Activated gamma-delta T cell treated with Interleukin-2 at 50 U/mL for 16 hours (primary cell): ENCODE measurements at places on chromosomes 1 and 21.

- DNase-seq, result no peak
Observed at GRCh38 chr1:84291882-84292655, 9.4 kb upstream of the SAMD13 start.

GRCh38 chr1:202243006-202243405, 49.4 kb downstream of the LGR6 start:
- no peak for DNase-seq

DNA sequence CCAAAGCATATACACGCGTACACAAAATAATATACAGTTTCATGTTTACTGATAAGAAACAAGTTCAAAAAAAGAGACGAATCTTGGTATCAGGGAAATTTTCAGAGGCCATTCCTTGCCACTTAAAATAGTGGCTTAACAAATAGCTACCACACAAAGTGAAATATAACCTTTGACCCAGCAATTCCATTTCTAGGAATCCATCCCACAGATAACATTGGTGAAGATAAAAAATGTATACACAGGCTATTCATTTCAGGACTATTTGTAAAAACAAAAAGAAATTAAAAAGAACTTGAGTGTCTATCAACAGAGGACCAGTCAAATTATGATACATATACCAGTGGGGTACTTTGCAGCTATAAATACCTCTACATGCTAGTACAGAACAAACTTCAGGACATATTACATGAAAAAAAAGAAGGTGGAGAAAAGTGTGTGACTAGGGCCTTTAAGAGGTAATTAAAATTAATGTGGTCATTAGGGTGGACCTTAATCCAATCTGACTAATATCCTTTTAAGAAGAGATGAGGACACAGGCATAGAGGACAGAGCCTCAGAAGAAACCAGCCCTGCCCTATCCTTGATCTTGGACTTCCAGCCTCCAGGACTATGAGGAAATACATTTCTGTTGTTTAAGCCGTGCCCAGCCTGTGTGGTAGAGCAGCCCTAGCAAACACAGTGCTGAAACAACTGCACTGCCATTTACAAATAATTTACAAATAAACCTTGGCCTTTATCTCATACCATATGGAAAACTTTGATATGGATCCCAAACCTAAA, 7.8 kb downstream of the UBE2G2 start:
- DNase-seq, result no peak

- no peak for DNase-seq
Observed at GRCh38 chr1:224061436-224061835, 52.5 kb upstream of the FBXO28 start.

DNA sequence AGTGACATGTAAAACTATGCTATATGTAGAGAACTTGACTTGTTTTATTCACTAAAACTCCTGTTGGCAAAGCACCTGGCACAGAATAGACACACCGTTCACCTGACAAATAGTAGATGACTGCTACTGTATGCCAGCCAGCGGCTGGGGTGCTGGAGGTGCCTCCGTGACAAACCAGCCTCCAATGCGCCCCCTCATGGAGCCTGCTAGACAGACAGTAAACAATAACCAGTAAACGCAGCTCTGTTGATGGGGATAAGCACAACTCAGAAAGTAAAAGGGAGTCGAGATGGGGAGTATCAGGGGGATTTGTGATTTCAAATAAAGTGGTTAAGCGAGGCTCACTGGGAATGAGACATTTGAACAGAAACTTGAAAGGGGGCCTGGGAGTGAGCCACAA, 107.2 kb downstream of the PRDM2 start:
- DNase-seq, result no peak

DNA sequence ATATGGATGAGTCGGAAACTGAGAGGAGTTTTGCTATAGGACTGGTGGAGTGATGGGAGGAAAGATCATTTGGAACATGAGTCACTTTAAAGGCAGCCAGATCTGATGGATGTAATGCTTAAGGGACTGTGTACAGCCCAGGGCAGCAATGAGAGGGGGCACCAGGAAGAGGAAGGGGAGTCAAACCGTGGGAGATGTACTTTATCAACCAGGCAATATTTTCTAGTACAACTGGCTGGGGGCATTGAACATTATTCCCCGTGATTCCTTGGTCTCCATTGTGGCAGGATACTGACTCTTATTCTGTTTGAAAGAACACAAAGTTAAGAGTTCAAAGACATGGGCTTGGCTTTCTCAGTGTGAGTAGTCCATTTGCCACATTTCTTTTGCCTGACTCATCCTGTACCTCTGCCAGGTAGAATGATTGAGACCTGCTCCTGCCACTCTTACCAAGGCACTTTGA, 268.2 kb upstream of the NR5A2 start:
- no peak for DNase-seq

GRCh38 chr1:6517435-6517851, 26.0 kb upstream of the PLEKHG5 start:
- DNase-seq, result no peak

DNA sequence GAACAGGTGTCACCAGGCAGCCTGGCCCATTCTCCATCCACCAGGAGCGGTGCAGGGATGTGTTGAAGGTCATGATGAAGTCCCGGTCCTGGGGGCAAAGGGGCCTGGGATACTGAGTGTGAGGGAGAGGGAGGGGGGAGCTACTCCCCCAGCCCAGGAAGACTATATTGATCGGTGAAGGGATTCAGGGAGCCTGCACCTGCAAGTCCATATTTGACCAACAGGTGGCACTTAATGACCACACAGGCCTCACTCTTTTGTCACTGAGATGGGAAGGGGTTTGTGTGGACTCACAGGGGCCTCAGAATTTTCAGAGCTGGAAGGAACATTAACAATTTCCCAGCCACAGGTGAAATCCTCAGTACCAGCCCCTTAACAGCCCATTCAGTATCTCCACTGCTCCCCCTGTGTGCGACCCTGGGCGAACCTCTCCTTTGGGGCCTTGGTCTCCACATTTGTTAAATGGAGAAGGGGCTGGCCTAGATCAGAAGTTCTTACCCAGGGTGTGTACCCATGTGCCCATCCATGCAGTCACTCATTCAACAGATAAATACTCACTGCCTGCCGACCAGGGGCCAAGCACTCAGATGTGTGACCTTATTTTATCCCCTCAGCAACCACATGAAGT, 55.6 kb downstream of the NKAIN1 start:
- DNase-seq, result peak; percentile 15

GRCh38 chr1:23099171-23099536, 69.5 kb downstream of the LUZP1 start:
- no peak for DNase-seq

- no peak for DNase-seq
Observed at GRCh38 chr1:88695781-88696180, 11.7 kb downstream of the PKN2 start.

- DNase-seq, result no peak
Observed at GRCh38 chr1:222709700-222710153, 2.6 kb downstream of the AIDA start.

GRCh38 chr1:89200663-89201062, 1.9 kb upstream of the GBP4 start:
- no peak for DNase-seq

DNA sequence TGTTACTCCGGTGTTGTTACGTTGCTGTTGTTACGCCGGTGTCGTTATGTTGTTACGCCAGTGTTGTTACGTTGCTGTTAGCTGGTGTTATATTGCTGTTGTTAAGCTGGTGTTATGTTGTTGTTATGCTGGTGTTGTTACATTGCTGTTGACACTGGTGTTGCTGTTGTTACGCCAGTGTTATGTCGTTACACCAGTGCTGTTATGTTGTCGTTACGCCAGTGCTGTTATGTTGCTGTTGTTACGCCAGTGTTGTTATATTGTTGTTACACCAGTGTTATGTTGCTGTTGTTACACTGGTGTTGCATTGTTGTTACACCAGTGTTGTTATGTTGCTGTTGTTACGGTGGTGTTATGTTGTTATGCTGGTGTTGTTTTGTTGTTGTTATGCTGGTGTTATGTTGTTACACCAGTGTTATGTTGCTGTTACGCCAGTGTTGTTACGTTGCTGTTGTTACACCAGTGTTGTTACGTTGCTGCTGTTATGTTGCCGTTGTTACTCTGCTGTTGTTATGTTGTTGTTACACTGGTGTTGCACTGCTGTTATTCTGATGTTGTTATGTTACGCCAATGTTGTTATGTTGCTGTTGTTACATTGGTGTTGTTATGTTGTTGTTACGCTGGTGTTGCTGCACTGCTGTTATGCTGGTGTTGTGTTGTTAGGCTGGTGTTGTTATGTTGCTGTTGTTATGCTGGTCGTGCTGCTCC, 25.6 kb downstream of the H6PD start:
- DNase-seq, result no peak

DNA sequence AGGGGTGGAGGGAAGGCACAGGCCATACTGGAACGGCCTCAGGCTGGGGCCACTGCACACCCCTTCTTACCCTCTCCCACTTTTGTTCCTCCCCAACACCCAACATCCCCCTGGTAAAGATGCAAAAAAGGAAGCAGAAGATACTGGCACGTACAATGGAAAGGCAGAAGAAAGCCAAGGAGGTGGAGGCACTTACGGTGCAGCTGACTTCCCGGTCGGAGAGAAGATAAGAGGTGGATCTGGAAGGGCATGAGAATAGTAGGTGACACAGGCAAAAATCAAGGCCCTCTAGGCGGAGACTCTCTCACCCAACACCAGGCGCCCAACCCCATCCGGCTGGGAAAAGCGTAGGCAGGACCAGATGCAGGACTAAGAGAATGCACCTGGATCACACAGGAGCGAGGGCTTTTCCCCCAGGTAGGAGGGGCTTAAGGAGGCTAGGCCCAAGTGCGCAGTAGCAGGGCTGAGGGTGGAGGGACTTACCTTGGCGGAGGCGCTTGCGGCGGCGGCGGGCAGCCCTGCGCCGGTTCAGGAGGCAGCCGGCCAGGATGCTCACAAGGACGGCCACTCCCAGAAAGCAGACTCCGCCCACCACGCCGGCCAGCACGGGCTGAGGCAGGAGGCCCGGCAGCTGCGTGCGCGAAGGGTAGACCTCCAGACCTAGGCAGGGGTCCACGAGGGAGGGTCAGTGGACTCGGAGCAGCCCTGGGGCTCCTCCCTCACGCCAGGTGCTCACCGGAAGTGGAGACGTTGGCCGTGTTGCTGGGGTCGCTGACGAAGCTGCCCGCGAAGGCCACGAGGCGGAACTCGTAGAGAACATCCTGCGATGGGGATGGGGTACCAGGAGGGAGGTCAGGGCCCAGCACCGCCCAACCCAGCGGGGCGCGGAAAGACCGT, 4.1 kb upstream of the TAGLN2 start:
- DNase-seq, result no peak

- DNase-seq, result no peak
Observed at GRCh38 chr1:25893116-25893515, 13.1 kb downstream of the STMN1 start.

DNA sequence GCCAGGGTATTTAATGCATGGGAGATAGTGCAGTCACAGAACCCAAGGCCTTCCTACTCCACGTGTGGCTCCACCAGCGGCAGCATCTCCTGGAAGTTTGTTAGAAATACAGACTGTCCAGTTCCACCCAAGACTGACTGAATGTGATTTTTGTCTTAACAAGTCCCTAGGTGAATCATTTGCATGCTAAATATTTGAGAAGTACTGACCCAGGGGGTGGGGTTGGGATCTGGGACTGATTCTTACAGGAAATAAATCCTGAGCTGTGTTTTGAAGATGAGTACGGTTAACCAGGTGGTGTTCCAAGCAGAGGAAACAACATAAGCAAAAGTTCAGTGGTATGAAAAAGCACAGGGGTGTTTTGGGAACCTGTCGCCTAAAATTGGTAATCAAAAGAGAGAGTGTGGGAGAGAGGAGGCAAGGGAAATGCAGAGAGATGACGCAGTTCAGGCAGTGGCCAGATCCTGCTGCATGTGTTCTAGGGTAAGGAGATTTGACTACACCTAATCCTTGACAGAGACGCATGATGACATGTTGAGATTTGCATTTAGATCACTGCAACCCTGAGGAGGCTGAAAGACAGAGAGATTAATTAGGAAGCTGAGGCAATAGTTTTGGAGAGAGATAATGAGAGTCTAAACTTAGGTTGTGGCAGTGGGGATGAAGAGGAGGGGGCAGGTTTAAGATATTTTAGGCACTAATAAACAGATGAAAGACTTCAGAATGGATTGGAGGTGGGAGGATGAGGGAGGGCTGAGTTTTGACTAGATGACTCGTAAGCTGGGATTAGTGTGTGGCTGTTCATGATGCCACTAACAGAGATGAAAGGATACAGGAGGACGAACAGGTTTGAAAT, 3.7 kb upstream of the ZNF326 start:
- no peak for DNase-seq

DNA sequence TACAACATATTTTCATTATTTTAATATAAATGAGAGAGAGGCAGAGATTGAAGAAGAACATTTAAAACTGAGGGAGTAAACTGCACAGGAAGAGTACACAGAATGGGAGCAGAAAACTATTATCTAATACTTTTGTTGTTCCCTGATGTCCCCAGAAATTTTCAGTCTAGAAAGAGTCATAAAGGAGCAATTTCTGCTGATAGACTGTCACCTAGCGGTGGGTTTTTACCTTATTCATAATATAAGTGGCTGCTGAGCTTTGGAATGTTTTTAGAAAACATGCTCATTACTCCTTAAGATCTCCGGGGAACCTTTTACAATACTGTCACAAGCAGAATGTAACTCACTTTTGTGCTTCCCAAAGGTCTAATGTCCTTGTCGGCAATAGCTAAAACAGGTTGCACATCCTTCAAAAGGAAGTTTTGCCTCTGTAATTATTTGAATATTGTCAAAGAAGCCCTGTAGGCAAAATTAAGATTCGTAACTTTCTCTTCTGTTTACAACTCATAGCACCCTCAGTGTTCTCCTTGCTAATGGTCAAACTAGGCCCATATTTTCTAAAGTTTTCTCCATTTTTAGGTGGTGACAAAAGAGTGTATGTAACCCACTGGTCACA, 4.9 kb upstream of the NPL start:
- DNase-seq, result no peak

- peak; percentile 6 for DNase-seq
Observed at GRCh38 chr1:40257313-40257687, 736 bp upstream of the ZMPSTE24 start.

DNA sequence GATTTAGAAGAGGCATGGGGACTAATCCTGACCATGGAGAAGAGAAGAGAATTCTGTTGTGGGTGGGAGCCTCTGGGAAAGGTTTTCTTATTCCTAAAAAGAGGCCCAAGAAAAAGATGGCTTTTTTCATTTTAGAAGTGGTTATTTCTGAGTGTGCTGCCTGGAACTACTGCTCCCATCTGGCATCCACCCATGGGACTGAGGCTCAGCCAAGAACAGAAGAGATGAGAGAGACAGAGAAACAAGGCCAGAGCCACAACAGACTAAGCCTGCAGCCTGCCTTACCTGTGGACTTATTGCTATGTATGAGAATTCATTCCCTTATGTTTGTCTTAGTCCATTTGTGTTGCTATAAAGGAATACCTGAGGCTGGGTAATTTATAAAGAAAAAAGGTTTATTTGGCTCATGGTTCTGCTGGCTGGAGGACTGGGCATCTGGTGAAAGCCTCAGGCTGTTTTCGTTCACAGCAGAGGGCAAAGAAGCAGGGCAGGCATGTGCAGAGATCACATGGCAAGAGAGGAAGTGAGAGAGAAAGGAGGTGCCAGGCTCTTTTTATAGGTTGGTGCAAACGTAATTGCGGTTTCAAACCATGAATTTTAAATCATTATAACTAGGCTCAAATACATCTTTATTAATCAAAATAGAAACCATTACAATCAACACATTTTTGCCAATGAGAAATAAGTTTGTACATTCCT, 57.5 kb upstream of the PRDM2 start:
- no peak for DNase-seq

- DNase-seq, result no peak
Observed at GRCh38 chr1:165300400-165300903, 56.1 kb downstream of the LMX1A start.

GRCh38 chr1:60994828-60995492, 87.4 kb upstream of the NFIA start:
- no peak for DNase-seq
